ENCODE measurements at places on chromosomes 12 and 14. TPM values are rescaled to one million over a fixed set of nuclear protein-coding genes. Genes with fewer than 3 reads are reported as not detected.

- DNase-seq, result no peak
Observed at GRCh38 chr14:30252151-30252550, 306.8 kb upstream of the G2E3 start.

- DNase-seq, result no peak
Observed at GRCh38 chr14:24144451-24144850, 2.0 kb downstream of the PSME2 start.

DNA sequence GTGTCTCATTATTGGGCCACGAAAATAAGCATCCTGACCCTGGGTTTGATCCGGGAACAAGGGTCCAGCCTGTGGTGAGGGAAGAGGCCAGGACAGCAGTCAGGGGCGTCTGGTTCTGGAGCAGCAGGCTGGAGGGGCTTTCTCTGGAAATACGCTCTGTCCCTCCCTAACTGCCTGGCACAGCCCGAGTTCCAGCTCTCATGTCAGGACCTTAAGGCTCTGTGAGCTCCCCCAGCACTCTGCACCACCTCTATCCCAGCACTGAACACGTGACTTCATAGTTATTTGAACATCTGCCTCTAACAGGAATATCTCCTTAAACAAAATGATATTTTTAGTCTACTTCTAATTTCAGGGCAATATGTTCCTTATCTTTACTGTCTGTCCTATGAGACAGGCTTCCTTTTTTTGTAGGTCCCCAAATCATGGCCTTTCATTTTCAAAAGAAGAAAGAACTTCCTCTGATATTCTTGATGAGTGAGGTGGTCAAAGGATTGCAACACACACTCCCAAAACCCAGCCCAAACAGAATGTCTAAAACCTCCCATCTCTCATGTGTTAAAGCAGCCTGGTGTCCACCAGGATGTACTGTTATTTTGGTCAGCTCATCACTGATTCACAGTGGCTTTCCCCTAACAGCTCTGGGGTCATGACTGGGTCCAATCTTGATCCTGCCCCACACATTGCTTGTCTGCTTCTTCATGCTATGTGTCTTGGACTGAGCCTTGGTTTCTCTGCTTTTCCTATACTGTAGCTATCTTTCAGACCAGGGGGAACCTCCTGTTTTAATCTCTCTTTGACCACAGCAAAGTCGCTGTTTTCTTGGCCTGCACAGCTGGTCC, 9.7 kb downstream of the AQP6 start:
- peak; percentile 29 for DNase-seq

DNA sequence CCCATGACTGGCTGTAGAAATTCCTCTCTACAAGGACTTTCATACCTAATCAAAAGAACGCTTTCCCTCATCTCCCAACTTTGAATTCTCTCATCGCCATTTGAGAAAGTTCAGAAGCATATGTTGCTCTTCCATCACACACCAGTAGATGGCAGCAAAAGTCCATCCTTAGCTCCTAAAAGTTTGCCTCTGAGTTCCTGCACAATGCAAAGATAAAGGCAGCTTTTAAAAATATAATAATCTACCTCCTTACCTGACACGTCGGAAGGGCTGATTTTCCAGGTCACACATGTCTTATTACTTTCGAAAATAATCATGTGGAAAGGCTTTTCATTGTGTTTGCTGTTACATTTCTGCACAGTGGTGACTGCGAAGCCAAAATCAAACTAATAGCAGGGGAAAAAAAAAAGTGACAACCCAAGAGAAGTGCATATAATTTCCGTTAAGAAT, 456.7 kb upstream of the SEL1L start:
- peak; percentile 34 for DNase-seq

- DNase-seq, result peak; percentile 42
Observed at GRCh38 chr12:53190108-53190729, 9.5 kb upstream of the CSAD start.

GRCh38 chr12:81962126-81962856, 203.1 kb upstream of the PPFIA2 start:
- DNase-seq, result no peak

DNA sequence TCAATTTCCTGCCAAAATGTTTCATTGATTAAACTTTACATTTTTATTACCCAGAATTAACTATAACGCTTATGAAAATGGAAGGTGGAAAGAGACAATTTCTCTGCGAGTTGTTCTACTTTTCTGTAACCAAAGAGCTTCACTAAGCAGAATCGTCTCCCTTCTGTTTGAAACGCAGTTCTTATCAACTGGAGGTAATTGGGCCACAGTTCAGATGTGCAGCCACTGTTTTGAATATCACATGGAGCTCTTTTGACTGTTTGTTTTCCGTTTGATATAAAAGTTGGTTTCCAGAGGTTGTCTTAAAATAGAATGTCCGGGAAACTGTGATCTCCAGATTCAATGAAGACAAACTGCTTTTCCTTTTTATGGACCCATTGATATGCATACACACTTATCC, 183.3 kb upstream of the SEL1L start:
- no peak for DNase-seq

GRCh38 chr12:126218697-126219096, 1153.5 kb downstream of the AACS start:
- DNase-seq, result no peak

GRCh38 chr12:81257947-81258551, 180.2 kb downstream of the ACSS3 start:
- peak; percentile 19 for DNase-seq

GRCh38 chr12:88723219-88723618, 142.9 kb upstream of the KITLG start:
- DNase-seq, result no peak

DNA sequence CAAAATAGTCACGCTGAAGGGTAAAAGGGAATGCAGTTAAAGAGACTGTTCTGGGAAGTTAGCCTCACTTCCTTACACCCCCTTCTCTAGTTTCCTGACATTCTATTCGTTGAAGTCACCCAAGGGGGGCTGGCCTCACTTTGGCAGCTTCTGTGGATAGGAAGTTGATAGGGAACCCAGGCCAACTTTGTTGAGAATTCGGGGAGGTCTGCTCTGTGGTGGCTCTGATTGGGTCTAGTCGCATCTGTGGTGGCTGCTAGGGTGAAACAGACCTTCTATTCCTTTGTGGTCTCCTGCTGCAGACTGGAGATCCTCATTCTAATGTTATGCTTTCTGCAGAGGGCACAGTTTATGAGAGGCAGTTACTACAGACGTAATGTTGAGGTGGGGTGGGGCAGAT, 28.8 kb upstream of the GZMB start:
- no peak for DNase-seq

DNA sequence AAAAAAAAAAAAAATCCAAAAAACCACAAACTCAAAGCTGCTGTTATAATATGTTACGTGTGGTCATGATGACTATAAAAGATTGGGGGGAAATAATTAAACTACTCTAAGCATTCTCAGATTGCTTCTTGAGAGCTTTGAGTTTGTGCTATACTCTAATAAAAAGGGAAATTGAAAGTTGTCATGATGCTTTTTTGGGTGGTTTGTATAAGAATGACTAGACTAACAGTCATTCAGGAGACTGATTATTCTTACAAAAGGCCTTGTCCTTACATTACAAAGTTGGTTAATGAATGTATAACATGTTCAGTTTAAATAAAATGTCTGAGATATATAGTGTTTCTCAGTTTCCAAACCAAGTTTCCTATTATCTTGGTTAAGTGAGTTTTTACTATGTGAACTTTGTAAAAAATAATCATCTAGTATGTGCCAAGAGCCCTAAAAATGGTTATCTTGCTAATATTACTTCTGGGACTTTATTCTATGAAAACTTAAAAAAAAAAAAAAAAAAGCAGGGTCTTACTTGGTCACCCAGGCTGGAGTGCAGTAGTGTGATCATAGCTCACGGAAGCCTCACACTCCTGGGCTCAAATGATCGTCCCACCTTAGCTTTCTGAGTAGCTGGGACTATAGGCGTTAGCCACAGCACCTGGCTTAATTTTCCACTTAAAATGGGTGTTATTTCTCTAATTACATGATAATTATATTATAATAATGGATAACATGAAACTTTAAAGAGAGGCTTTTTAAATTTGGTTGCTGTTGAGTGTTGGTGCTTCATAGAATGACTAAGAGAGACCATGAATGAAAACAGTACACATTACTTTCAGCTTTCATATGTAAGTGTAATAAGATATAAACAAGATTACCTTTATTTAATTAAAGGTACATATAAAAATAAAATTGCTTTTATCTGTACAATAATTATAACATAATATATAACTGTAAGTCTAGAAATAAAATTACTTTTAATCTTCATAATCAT, 459.6 kb upstream of the RGS6 start:
- peak; percentile 10 for DNase-seq

GRCh38 chr12:44313188-44313587, 477.3 kb downstream of the TMEM117 start:
- DNase-seq, result no peak

The SAMD15 gene
- 0.84 TPM for total RNA-seq

The FAM181A gene
- not detected for total RNA-seq

The HOXC9 gene
- 5.9 TPM for total RNA-seq

The ZFHX2 gene
- not detected for total RNA-seq

The GPRC5D gene
- not detected for total RNA-seq

The ABCC9 gene
- under 0.01 TPM for total RNA-seq

The TIGAR gene
- 5.9 TPM for total RNA-seq

The LRRC10 gene
- not detected for total RNA-seq

The LAG3 gene
- 0.12 TPM for total RNA-seq
